Activated naive CD4-positive, alpha-beta T cell treated with anti-CD3 and anti-CD28 coated beads for 36 hours (primary cell): ENCODE measurements at places on chromosomes 5 and 9.

DNA sequence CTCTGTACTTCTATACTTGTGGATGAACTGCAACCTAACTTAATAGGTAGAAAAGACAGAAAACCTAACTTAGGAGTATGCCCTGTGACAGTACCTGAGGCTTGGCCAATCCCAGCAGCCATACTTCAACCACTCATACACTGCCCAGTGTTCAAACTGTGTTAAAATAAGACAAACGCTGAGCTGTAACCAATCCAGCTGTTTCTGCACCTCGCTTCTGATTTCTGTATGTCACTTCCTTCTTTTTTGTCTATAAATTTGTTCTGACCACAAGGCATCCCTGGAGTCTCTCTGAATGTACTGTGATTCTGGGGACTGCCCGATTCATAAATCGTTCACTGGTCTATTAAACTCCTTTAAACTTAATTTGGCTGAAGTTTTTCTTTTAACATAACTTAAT, 41.4 kb downstream of the AUH start:
- peaks cover 25% of the 10 kb centered on the region for H3K36me3 ChIP-seq
- no peak overlapping the region for H3K27ac ChIP-seq
- no peak overlapping the region for H3K4me3 ChIP-seq

DNA sequence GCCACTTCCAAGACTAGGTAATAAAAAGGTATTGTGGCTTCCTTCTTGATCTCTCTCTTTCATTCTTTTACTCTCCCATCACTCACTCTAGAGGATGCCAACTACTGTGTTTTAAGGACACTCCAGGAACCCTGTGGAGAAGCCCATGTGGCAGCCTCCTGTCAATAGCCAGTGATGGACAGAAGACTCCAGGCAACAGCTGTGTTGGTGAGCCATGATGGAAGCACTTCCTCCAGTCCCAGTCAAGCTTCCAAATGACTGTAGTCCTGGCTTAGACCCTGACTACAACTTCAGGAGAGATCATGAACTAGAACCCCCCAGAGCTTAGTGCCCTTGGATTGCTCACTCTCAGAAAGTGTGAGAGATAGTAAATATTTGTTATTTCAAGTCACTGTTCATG, 123.9 kb downstream of the PPP2R2B start:
- peaks cover 40% of the 10 kb centered on the region for H3K4me1 ChIP-seq
- H3K27me3 ChIP-seq: no peaks in the 10 kb centered on the region
- no peak for DNase-seq
- no peaks in the 10 kb centered on the region for H3K36me3 ChIP-seq

GRCh38 chr9:132973166-132973565, 5.3 kb upstream of the GFI1B start:
- H3K27ac ChIP-seq: no peak overlapping the region
- no peaks in the 10 kb centered on the region for H3K4me1 ChIP-seq

GRCh38 chr9:34562135-34562745, 27.3 kb downstream of the CNTFR start:
- no peak overlapping the region for H3K4me3 ChIP-seq
- no peak overlapping the region for H3K27ac ChIP-seq
- H3K36me3 ChIP-seq: no peaks in the 10 kb centered on the region
- no peaks in the 10 kb centered on the region for H3K4me1 ChIP-seq
- peaks cover 23% of the 10 kb centered on the region for H3K27me3 ChIP-seq

DNA sequence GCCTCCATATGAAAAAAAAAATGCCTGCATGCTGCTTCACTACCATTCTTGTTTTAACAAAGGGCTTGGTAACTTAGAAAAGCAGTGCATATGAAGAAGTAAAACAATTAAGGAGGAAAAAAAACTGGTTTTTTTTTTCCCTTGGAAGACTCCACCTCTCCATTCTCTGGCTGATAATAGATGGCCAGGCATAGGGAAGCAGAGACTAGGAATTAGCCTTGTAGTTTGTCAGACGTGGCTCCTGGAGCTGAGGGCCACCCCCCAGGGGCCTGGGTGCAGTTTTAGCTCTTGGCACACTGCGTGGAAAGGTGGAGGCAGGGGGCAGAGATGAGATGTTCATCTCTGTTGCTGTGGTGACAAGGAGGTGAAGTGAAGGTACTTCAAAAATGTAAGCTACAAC, 42.7 kb downstream of the WDR36 start:
- H3K27ac ChIP-seq: no peak overlapping the region
- no peak for DNase-seq
- H3K36me3 ChIP-seq: peaks cover 2% of the 10 kb centered on the region
- H3K4me1 ChIP-seq: peaks cover 15% of the 10 kb centered on the region

- DNase-seq: no peak
- no peaks in the 10 kb centered on the region for H3K36me3 ChIP-seq
- no peaks in the 10 kb centered on the region for H3K27me3 ChIP-seq
- no peak overlapping the region for H3K27ac ChIP-seq
- no peak overlapping the region for H3K4me3 ChIP-seq
These were observed 100.8 kb downstream of the COL23A1 start for GRCh38 chr5:178489271-178489976.

- H3K27ac ChIP-seq: no peak overlapping the region
- H3K27me3 ChIP-seq: no peaks in the 10 kb centered on the region
- no peak overlapping the region for H3K4me3 ChIP-seq
- H3K4me1 ChIP-seq: peaks cover 31% of the 10 kb centered on the region
These were observed 19.7 kb downstream of the KDM3B start for GRCh38 chr5:138372225-138372624.

DNA sequence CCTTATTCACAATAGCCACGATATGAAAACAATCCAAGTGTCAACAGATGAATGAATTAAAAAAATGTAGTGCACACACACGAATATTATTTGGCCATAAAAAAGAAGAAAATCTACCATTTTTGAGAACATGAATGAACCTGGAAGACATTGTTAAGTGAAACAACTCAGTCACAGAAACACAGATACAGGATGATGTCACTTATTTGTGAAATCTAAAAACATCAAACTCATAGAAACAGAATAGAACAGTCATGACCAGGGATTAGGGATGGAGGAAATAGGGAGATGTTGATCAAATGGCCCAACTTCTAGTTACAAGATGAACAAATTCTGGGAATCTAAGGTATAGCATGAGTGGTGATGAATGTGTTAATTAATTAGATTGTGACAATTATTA, 72.3 kb downstream of the MACIR start:
- H3K4me1 ChIP-seq: no peaks in the 10 kb centered on the region
- no peak overlapping the region for H3K4me3 ChIP-seq
- no peaks in the 10 kb centered on the region for H3K36me3 ChIP-seq
- peaks cover 15% of the 10 kb centered on the region for H3K27me3 ChIP-seq
- no peak for DNase-seq
- H3K27ac ChIP-seq: no peak overlapping the region
